AG08395 (cell line): ENCODE measurements at places on chromosomes 3 and 15.

DNA sequence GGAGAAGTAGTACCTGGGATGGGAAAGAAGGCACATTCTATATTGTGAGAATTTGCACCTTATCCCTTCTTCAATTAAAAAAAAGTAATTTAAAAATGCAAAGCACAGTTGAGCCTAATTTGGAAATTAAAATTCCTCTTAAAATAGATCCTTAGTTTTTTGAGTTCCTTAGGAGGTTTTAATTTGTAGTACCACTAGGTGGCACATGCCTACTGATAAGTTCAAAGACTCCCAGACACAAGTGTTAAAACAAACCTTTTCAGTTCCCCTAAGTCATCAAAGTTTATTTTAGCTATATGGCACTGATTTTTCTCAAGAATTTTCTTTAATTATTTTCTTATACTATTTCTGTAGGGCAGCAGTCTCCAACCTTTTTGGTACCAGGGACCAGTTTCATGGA, 127.6 kb upstream of the AZI2 start:
- DNase-seq = peak; percentile 43

GRCh38 chr3:123067689-123068600, 1.1 kb downstream of the PDIA5 start:
- no peak for DNase-seq

- DNase-seq = no peak
These were observed 67.4 kb upstream of the OSBPL11 start for GRCh38 chr3:125662675-125663074.

- DNase-seq = no peak
These were observed 50.3 kb downstream of the LSM3 start for GRCh38 chr3:14228681-14229470.

GRCh38 chr15:60933900-60934885, 294.9 kb downstream of the RORA start:
- no peak for DNase-seq

DNA sequence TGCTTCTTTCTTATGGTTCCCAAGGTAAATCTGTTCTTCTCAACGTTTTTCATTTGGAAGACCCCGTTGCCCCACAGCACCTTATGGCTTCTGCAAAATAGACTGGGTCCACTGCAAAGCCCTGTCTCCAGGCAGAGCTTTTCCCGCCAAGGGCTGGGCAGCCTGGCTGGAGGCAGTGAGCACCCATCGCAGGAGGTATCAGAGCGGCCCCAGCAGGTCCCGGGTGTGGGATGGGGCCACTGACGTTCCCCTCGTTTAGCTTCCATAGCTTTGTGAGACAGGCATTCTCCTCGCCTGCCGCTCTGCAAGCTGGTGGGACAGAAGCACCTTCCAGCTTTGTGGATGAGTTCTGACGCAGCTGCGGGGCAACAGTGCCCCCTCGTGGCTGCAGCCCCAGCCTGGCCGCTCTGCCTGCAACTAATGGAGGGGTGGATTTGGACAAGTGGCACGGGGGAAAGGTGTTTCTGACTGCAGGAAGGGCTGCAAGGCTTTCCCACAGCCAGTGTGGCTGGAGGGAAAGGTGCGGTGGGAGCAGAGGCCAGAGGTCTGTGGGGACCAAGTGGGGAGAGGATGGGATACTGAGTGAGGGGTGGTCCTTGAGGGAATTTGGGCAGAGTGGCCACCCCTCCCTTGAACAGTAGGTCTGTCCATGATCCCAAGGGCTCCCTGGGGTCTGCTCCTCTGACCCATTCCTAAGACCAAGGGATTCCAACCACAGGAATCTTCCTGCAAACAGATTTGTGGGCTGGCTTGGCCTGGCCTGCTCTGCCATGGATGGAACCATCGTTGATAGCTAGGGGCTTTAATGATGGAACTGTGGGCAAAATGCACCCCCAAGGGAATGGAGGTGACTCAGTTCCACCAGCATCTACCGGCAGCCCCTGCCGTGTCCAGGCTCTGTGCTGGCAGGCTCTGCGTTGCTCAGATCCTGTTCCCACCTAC, 99.4 kb downstream of the FBLN2 start:
- DNase-seq = peak; percentile 94

GRCh38 chr3:135503760-135504686, 461.5 kb upstream of the PPP2R3A start:
- DNase-seq = peak; percentile 84

- DNase-seq = no peak
These were observed 215.2 kb downstream of the C3orf38 start for GRCh38 chr3:88364926-88365325.

- no peak for DNase-seq
These were observed 110.8 kb upstream of the MME start for GRCh38 chr3:154969366-154969765.

GRCh38 chr3:10247679-10248183, 528 bp upstream of the TATDN2 start:
- no peak for DNase-seq

DNA sequence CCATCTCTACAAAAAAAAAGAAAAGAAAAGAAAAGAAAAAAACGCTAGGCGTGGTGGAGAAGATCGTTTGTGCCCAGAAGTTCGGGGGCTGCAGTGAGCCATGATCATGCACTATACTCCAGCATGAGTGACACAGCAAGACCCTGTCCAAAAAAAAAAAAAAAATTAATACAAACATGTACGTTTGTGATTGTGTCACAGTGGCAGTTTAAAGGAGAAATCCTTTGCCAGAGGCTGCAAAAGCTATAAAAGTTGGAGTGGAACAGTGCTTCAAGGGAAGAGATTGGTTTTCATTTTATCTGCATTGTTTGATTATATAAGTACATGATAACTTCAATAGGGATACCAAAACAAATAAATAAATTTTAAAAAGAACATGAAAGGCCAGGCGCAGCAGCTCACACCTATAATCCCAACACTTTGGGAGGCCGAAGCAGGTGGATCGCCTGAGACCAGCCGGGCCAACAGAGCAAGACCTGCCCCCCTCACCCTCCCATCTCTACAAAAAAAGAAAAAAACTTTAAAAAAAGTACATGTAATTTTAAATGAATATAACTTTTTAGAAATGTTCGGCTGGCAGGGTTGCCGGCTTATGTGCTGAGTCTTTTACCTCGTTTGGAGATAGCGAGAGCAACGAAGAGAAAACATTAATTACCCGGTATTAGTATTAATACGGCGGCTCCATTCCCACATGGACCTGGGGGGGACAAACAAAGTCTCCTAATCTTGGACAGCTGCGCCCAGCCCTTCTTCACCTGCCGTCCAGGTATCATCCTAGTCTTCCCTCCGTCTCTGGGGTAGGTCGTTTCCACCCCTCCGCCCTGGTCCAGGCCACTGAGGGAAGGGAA, 573 bp upstream of the DIS3L start:
- no peak for DNase-seq

DNA sequence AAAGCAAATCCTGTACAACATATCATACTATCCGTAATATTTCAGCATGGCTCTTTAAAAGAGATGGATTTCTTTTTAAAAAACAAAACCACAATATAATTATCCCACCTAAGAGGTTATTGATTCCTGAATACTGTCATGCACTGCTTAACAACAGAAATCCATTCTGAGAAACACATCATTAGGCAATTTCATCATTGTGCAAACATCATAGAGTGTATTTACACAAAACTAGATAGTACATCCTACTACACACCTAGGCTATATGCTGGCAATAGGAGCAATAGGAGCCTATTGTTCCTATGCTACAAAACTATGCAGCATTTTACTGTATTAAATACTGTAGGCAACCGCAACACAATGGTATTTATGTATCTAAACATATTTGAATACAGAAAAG, 242.0 kb downstream of the NEK10 start:
- no peak for DNase-seq

DNA sequence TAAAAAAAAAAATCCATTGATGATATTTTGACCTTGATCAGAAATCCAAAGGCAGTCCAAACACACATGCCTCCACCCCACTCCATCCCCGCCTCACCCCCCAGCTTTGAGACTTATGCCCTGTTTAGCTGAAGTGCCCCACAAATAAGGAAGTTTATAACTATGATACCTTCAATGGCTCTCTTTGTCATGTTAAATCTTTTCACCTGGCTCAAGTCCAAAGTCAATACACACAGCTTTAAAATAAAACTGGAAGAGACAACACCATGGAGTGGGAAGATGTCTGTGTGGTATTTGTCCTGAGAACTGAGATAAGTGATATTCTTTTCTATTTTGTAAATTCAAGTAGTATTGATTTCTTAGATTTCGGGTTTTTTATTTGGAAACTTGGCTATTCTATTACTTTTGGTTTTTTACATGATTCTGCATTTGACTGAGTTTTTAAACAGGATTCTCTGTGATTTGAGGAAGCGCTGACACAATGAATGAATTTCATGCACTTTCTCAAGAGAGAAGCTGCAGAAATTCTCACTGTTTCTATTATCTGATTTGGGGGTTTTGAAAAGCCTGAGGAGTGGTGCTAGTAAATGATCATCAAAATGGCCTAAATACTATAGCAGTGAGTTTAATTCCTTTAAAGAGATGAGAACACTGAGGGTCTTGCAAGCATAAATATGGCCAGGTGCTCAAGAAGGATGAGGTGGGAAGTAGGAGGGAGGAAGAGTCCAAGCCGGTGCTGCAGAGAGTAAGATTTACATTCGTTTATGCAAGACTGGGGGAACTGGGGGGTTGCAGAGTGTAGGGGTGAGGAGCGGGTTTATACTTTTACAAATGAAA, 5.2 kb downstream of the FOXB1 start:
- DNase-seq = no peak

GRCh38 chr15:92903631-92903965, 3.5 kb downstream of the CHD2 start:
- no peak for DNase-seq

- no peak for DNase-seq
These were observed 28.6 kb upstream of the PLXNA1 start for GRCh38 chr3:126954141-126954842.

GRCh38 chr15:46556010-46556409, 921.2 kb downstream of the SQOR start:
- DNase-seq = no peak

DNA sequence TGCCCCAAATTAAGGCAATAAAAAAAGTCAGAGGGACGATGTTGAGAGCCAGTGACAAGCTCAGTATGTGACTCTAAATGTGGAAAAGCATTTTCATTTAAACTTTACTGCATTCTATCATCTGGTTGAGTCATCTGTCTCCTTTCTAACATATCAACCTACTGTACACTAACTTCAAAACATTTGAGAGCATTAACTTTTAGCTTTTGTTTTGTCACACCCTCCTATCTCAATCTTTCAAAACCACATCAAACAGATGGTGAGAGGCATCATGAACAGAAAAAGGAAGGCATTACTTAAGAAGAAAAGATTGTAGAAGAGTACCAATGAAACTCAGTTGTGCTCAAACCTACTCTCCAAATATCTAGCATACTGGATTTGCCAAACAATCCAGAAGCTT, 4.8 kb downstream of the LRRC58 start:
- DNase-seq = peak; percentile 4

GRCh38 chr3:169847896-169848295, 21.8 kb downstream of the LRRC31 start:
- DNase-seq = no peak

GRCh38 chr15:101413239-101413638, 76.3 kb downstream of the PCSK6 start:
- no peak for DNase-seq

GRCh38 chr3:24389108-24390090, 105.3 kb downstream of the THRB start:
- DNase-seq = peak; percentile 6

DNA sequence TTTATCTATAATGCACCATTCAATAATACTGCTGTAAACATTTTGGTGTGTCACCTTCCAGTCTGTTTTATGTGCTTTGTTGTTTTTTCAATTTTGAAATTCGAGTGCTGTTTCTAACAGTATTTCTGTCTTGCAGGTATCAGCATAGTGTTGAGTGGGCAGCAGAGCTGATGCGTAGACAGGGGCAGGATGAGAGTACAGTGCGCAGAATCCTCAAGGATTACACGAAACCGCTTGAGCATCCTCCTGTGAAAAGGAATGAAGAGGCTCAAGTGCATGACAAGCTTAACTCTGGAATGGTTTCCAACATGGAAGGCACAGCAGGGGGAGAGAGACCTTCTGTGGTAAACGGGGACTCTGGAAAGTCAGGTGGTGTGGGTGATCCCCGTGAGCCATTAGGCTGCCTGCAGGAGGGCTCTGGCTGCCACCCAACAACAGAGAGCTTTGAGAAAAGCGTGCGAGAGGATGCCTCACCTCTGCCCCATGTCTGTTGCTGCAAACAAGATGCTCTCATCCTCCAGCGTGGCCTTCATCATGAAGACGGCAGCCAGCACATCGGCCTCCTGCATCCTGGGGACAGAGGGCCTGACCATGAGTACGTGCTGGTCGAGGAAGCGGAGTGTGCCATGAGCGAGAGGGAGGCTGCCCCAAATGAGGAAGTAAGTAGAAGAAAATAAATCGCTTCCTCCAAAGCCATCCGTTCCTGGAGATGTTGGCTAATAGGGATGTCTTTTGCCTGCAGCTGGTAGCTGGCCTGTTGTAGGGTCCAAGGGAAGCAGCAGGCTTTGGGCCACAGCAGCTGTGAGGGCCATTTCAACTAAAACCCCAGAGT, 19.1 kb downstream of the TSEN2 start:
- no peak for DNase-seq

GRCh38 chr3:34207806-34208205, 409.4 kb downstream of the PDCD6IP start:
- DNase-seq = no peak

DNA sequence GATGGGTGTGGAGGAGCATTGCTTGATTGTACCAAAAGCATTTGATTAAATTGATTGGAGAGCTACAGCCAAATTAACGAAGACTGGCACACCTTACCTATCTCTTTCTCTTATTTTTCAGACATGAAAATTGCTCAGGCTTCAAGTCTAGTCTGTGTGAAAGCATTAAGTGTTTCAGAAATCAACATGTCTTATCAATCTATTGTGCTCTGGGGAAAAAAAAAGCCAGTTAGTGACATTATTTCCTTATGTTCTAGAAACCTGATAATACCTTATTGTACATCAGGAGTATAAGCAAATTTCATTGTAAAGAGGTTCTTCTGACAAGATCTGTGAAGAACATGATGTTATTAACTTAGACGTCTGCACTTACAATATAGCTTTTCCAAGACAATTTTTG, 465.2 kb downstream of the IL5RA start:
- no peak for DNase-seq

GRCh38 chr15:22870865-22871264, 32.4 kb downstream of the NIPA2 start:
- no peak for DNase-seq

DNA sequence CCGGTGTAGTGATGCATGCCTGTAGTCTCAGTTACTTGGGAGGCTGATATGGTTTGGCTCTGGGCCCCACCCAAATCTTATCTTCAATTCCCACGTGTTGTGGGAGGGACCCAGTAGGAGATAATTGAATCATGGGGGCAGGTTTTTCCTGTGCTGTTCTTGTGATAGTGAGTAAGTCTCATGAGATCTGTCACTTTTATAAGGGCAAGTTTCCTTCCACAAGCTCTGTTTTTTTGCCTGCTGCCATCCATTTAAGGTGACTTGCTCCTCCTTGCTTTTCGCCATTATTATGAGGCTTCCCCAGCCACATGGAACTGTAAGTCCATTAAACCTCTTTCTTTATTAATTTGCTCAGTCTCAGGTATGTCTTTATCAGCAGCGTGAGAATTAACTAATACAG, 566.7 kb upstream of the NECTIN3 start:
- no peak for DNase-seq

GRCh38 chr15:59997070-59997701, 6.9 kb upstream of the FOXB1 start:
- DNase-seq = no peak

GRCh38 chr3:187740421-187741399, 4.6 kb downstream of the BCL6 start:
- DNase-seq = peak; percentile 44
